Activated CD4-positive, alpha-beta T cell treated with anti-CD3 and anti-CD28 coated beads, Interleukin-2, amount 50 U/mL, for 4 hours (primary cell): ENCODE measurements at places on chromosomes 7 and 10.

GRCh38 chr10:89029785-89030437 lies 39.3 kb downstream of the FAS start:
- DNase-seq = peak; percentile 65

DNA sequence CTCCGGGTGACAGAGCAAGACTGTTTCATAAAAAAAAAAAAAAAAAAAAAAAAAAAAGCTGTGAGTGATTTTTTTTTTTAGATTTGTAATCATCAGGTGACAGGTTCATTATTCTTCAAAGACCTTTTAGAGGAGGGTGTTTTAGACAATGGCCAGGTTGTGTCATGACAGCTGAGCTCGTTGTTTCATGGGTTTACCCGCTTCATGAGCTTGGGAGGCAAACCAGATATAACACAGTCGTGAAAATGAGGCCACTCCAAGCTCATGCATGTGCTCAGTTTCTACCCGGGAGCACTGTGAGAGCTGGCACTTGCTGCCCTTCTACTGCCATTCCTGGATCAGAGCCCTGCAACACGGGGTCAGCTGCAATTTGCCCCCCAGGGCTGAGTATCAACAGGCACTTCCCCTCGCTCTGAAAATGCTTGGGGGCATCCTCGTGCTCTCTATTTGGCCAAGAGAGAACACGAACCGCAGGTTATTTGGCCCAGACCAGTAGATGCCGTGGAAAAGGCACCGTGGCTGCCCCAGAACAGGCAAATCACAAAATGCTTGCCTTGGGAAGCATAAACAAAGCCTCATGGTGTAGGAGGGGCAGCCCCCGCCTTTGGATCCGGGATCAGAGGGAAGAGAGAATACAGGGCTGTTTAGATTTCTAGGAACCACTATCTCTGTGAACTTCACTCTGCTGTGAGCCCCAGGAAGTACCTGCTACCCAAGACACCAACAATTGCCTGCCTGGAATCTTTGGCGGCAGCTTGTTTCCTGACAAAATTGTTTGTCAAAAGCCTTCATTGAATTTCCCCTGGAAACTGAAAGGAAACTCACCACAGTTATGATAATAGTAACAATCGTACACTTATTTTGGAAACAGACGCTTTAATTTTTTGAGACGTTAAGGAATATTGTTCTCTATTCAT lies 371.0 kb downstream of the FRMD4A start:
- DNase-seq = no peak

GRCh38 chr10:89327803-89328441 lies at the start of gene IFIT3:
Gene IFIT3, plus strand, starts transcription at chr10:89327997. Its CDS starts 77 bp downstream, at chr10:89328074.
- DNase-seq = no peak

- no peak for DNase-seq
These were observed 69.1 kb downstream of the SLIT1 start for GRCh38 chr10:97116462-97117162.

DNA sequence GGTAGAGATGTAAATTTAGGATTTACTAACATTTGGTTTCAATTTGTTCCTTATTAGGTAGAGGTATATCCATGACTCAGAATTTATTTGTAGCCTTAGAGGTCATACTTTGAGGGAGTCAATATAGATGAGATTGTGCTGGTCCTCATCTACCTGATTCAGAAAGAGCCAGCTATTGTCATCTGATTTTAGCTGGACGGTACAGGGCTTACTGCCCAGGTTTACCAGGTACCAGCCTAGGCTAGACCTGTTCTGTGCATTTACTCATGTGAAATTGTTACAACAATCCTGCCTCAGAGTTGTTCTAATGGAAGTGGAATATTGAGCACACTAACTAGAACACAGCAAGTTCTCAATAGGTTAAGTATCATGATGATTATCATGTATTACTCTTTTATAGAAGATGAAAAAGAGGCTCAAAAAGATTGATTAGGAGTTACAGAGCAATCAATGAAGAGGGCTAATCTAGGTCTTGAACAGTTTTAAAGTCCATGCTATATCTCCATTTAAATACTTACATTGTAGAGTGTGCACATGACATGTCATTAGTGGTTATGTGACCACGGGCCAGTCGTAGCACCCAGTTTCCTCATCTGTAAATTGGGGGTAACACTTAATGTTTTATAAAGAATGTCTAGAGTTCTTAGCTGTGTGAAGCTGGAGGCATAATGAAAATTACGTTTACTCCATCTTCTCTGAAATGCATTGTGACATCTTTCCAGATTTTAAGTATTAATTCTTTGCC lies 42.1 kb downstream of the TRIM24 start:
- DNase-seq = no peak

GRCh38 chr10:84342584-84342983 lies 14.2 kb downstream of the CCSER2 start:
- DNase-seq = no peak

DNA sequence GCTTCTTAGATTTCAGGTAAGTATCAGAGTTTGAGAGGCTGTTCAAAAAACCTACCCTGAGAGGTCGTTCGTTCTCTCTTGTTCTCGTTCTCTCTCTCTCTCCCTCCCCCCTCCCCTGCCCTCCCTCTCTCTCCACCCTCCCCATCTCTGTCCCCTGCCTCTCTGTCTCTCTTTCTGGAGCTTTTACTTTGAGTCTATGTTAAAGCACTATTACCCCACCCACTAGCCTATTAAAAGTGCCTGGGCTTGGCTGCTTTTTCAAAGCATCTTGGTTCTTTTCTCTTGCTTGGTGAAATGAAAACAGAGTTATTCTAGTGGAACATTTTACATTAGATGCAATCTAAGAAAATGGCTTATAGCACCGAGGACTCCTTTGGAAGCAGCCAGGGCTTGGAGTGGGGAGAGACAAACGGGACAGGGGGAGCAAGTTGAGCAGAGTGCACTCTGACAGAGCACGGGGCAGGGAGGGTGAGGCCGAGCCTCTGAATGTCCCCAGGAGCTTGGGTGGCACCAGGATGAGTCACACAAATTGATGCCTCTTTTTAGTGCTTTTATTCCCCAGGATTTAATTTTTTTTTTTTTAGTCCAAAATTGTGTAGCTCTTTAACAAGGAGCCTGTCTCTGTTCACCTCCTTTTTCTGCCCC lies 134.3 kb downstream of the CFAP58 start:
- DNase-seq = no peak

GRCh38 chr7:46754140-46754720 lies 827.7 kb downstream of the TNS3 start:
- DNase-seq = no peak

- no peak for DNase-seq
These were observed 9.6 kb downstream of the DUSP5 start for GRCh38 chr10:110507346-110507745.

DNA sequence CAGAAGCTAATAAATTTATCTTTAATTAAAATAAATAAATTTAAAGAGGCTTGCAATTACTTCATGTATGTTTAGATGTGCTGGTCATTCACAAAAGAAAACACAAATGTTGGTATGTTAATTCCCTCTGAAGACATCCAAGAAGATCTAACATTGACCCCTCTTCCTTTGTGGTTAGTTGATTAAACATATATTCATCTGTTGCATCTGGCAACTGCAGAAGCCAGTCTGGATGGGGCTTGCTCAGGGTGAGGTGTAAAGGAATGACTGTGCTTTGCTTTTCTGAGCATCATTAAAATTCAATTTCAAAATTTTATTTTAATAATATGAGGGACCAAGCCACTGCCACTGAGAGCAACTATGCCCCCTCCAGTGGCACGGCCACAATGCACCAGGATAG lies 36.4 kb upstream of the FERD3L start:
- DNase-seq = no peak

GRCh38 chr10:51932530-51932929 lies 233.1 kb upstream of the CSTF2T start:
- no peak for DNase-seq

DNA sequence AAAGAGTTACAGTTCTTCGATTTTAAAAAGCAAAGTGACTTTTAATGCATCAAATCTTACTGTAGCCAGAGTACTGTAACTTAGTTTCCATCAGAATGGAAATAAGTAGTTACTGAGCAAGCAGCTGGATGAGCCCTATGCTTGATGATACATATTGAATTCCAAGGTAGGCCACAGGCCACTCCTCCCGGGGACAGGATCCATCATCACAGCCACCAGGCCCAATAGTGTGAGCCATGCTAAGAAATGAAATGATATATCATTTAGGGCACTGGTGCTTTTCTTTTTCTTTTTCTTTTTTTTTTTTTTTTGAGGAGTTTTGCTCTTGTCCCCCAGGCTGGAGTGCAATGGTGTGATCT lies 42.9 kb upstream of the TOMM7 start:
- DNase-seq = no peak

DNA sequence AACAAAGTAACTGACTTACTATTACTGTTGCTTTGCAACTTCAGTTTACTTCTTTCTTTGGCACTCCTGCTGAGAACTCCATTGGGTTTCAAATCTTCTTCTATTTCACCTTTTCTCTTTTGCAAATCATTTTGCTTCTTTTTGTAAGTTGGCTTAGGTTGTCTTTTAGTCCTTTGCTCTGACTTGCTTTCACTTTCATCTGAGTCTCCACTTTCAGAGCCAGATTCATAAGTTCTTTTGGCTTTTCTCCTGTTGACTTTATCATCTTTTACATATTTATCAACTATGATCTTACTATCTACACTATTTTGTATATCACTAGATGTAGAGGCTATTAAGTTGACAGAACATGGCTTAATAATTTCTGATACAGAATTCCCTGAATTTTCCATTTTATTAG lies 73.4 kb downstream of the NRBF2 start:
- no peak for DNase-seq

DNA sequence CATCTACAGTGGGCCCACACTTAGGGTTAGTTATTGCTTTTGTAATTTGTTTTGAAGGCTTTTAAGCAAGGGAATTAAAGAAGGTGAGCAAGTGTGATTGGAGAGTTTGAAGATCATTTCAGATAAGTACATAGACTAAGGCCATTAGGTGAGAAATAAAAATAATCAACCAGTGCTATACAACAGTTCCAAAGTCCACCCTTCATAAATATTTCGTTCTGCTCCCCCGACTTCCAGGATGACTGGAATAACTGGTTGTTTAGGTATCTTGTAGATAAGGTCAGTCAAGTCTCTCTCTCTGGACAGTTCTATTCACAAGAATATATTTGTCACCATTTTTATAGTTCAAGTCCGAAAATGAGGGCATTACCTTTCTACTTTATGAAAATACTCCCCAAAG lies 98.0 kb upstream of the MBL2 start:
- DNase-seq = no peak

- no peak for DNase-seq
These were observed 68.5 kb downstream of the CXCL12 start for GRCh38 chr10:44316187-44316921.

- no peak for DNase-seq
These were observed 142.8 kb upstream of the MBL2 start for GRCh38 chr10:52915391-52915790.

GRCh38 chr7:92809397-92809759 lies 27.0 kb downstream of the CDK6 start:
- no peak for DNase-seq

DNA sequence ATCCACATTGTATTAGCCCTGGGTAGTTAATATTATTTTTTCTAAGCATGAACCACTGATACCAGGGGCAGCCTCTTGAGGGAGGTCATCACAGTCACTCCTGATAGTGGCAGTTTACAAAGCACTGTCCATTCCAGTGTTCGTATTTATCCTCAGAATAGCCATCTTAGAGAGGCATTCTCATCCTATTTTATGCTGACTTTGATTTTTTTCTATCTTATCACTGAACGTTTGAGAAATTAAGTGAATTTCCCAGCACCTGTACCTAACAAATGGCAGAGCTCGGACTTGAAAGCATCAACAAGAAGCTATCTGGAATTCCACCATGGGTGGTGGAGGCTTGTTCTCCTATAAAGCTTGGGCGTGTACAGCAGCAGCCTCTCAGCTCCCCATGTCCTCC lies 26.1 kb upstream of the MGAM2 start:
- DNase-seq = no peak

DNA sequence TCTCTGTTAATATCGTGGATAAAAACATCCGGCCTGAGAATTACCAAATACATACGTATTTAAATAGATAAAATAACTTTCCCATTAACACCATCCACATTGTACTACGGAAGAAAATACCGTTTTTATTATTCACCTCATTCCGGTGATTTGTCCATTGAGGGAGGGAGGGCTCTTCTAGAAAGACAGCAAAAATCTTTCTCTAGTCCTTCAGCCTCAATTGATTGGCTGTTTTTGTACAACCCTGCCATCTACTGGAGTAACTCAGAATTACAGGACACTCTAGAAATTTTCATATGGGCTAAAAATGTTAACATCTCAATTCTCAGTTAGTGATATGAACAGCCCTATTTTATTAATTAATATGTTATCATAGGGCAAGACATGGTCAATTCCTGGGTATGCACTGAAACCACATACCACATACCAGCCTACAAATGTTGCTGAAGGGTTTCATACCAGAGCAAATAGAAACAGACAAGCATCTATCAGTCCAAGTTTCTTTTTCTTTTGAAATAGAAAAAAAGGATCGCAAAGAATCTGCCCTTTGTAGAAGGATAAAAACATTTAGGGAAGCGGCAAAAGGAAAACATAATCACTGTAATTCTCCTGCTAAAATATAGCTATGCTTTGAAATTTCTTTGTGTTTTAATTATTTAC lies 55.8 kb upstream of the CDCA7L start:
- DNase-seq = no peak

DNA sequence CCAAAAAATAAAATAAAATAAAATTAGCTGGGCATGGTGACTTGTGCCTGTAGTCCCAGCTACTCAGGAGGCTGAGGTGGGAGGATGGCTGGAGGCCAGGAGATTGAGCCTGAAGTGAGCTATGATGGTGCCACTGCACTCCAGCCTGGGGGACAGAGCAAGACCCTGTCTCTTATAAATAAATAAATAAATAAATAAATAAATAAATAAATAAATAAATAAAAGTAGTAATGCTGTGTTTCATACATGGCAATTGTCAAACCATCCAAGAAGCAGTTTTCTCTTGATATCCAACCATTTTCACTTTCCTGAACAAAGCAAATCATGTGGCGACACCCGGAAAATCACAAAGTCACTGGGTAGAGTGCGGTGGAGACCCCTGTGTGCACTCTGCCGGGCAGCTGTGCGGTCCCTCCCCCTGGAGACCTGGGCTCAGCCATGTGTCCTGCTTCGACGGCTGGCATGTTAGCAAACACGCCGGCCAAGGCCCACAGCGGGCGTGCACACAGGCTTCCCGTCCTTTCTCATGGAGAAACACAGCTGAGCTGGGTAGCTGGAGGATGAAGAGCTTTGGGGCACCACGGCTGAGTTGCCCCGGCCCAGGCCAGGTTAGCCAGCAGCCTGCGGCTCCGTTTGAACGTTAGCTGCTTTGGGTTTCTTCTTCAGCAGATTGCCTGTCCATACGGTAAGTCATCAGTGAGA lies 22.3 kb upstream of the RNF32 start:
- no peak for DNase-seq

- DNase-seq = no peak
These were observed 5.1 kb upstream of the TM9SF3 start for GRCh38 chr10:96591946-96592345.

GRCh38 chr10:129790715-129791446 lies 173.2 kb downstream of the EBF3 start:
- no peak for DNase-seq

- DNase-seq = no peak
These were observed 62.2 kb downstream of the NEURL1 start for GRCh38 chr10:103555712-103556111.
